CD4-positive, alpha-beta memory T cell (primary cell): ENCODE measurements at places on chromosomes 2 and 18.

- peaks cover 12% of the 10 kb centered on the region for H3K4me1 ChIP-seq
- H3K27me3 ChIP-seq, result no peaks in the 10 kb centered on the region
- DNase-seq, result no peak
- H3K27ac ChIP-seq, result no peak overlapping the region
These were observed 271.7 kb downstream of the TWIST2 start for GRCh38 chr2:239119346-239120126.

GRCh38 chr2:29443627-29444026, 328.4 kb downstream of the CLIP4 start:
- no peaks in the 10 kb centered on the region for H3K36me3 ChIP-seq
- H3K27me3 ChIP-seq, result no peaks in the 10 kb centered on the region
- no peak overlapping the region for H3K4me3 ChIP-seq
- DNase-seq, result no peak
- no peaks in the 10 kb centered on the region for H3K4me1 ChIP-seq

GRCh38 chr2:151289972-151290866, 751 bp upstream of the NMI start:
- H3K4me3 ChIP-seq, result peak overlapping the region; percentile 70
- peaks cover 45% of the 10 kb centered on the region for H3K4me1 ChIP-seq
- DNase-seq, result no peak
- peak overlapping the region; percentile 95 for H3K27ac ChIP-seq
- H3K36me3 ChIP-seq, result no peaks in the 10 kb centered on the region

DNA sequence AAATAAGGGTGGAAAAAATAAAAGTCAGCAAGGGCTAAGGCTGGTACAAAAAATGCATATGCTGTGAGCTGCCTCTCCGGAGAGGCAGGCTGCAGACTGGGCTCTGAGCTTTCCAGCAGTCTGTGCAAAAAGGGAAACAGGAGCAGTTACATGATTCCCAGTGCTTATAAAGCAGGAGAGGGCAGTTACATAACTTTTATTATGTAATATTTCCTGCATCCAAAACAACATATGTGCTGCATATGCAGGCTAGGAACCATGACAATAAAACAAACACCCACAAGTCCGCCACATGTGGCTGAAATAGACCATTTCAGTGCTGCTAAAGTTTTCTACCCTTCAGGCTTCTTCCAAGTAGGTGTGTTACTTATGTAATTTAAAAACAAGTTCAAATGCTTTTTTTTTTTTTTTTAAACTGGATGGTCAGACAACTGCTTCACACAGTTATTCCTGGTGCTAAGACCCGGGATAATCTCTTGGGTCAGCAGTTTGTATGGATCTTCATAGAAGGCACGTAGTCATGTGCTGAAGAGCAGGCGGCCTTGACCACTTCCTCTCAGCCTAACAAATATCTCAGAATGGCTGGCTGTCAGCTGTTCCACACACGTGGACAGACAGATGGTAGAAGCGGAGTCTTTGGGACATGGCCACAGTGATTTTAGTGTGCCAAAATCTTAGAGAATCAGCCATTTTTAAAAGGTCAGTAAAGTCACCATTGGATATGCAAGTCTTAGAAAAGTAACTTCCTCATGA, 43.5 kb downstream of the ARMC9 start:
- H3K4me1 ChIP-seq, result no peaks in the 10 kb centered on the region
- DNase-seq, result no peak
- no peaks in the 10 kb centered on the region for H3K27me3 ChIP-seq
- no peak overlapping the region for H3K4me3 ChIP-seq
- H3K27ac ChIP-seq, result no peak overlapping the region
- H3K36me3 ChIP-seq, result no peaks in the 10 kb centered on the region

GRCh38 chr2:9255416-9255815, 48.8 kb downstream of the ASAP2 start:
- H3K36me3 ChIP-seq, result no peaks in the 10 kb centered on the region
- H3K27ac ChIP-seq, result no peak overlapping the region
- DNase-seq, result no peak
- no peaks in the 10 kb centered on the region for H3K27me3 ChIP-seq
- no peak overlapping the region for H3K4me3 ChIP-seq

- H3K4me1 ChIP-seq, result no peaks in the 10 kb centered on the region
- H3K4me3 ChIP-seq, result no peak overlapping the region
- H3K27ac ChIP-seq, result no peak overlapping the region
- no peaks in the 10 kb centered on the region for H3K36me3 ChIP-seq
- DNase-seq, result no peak
- H3K27me3 ChIP-seq, result no peaks in the 10 kb centered on the region
These were observed 67.8 kb downstream of the SLC66A2 start for GRCh38 chr18:79883461-79884293.

- H3K4me3 ChIP-seq, result no peak overlapping the region
- no peaks in the 10 kb centered on the region for H3K36me3 ChIP-seq
- peaks cover 24% of the 10 kb centered on the region for H3K4me1 ChIP-seq
- H3K27ac ChIP-seq, result peak overlapping the region; percentile 21
- peak; percentile 10 for DNase-seq
These were observed 663.3 kb upstream of the ACVR2A start for GRCh38 chr2:147181351-147182029.

DNA sequence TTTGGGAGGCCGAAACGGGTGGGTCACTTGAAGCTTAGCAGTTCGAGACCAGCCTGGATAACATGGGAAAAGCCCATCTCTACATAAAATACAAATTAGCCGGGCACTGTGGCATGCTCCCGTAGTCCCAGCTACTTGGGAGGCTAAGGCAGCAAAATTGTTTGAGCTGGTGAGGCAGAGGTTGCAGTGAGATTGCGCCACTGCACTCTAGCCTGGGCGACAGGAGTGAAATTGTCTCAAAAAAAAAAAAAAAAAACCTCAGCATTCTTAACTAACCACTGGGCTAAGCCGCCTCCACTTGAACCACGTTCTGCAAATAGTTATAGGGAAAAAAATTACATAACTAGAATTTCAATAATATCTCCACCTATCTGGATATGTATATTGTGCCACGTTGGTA, 2.3 kb downstream of the FOXI3 start:
- no peaks in the 10 kb centered on the region for H3K36me3 ChIP-seq
- peaks cover 21% of the 10 kb centered on the region for H3K27me3 ChIP-seq
- peaks cover 13% of the 10 kb centered on the region for H3K4me1 ChIP-seq
- no peak for DNase-seq
- H3K4me3 ChIP-seq, result no peak overlapping the region
- no peak overlapping the region for H3K27ac ChIP-seq

DNA sequence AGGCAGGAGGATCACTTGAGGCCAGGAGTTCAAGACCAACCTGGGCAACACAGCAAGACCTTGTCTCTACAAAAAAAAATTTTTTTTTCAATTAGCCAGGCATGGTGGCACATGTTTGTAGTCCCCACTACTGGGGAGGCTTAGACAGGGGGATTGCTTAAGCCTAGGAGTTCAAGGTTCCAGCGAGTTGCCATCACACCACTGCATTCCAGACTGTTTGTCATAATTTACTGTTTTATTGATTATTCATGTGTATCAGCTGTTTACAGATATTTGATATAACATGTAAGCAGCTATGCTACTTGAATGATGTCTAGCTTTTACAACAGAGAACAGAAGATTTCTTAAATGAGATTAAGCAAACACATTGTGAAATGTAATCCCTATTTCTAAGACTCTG, 35.3 kb downstream of the DSG2 start:
- H3K27ac ChIP-seq, result no peak overlapping the region
- H3K4me3 ChIP-seq, result no peak overlapping the region

DNA sequence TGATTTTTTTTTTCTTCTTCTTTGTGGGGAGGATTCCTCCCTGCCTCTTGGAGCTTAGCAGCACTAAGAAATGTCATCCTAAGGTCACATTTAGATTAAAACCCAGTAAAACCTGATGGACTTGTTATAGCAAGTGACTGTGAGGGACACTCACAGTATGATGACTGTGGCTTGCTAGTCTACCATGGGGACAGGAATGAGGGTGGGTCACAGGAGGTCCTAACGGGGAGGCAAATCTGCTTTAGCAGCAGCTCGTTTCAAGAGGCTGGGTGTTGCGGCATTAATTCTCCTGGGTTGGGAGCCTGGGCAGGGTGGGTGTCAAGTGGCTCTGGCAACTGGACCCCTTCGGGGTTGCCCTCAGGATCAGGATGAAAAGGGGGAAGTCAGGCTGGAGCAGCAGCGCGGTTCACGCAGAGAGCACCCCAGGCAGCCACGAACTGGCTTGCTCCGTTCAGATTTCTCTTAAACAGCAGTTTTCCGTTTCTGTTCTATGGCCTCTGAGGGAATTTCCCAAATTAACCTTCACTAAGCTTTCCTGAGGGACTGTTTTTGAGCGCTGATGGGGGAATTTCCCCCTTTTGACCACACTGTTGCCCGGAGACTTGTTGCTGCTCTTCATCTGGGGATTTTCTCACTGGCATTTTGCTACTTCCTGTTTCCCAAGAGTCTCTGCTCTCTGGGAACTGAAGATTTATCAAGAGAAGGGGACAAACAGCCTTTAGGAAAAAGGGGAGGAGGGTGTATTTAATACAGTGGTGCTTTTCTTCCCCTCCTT, 59.8 kb upstream of the PELI1 start:
- H3K27ac ChIP-seq, result peak overlapping the region; percentile 87
- DNase-seq, result peak; percentile 82
- no peaks in the 10 kb centered on the region for H3K36me3 ChIP-seq
- H3K4me3 ChIP-seq, result peak overlapping the region; percentile 35
- H3K27me3 ChIP-seq, result no peaks in the 10 kb centered on the region

DNA sequence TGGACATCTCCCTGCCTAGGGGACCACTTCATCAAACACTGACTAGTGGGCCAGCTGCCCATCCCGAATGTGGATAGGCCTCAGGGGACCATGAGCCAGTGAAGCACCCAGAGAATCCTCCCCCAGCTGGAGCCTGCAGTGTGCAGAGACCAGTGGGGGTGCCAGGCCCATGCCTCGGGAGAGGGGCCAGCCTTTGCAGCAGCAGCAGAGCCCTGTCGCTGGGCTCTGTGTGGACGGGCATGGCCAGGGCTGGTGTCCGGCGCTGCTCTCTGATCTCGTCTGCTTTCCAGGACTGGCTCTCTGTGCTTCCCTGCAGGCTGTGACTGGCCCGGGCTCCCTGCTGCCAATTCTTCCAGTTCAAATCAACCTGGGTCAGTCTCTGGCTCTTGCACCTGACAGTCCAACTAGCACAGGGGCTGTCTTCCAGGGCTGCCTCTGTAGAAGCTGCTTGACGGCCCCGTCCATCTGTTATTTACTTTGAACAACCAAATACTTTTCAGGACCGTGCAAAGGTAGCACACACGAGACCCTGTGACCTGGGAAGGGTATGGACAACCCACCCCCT, 11.4 kb downstream of the KCNIP3 start:
- H3K27me3 ChIP-seq, result no peaks in the 10 kb centered on the region
- no peak overlapping the region for H3K4me3 ChIP-seq
- DNase-seq, result no peak
- H3K4me1 ChIP-seq, result no peaks in the 10 kb centered on the region
- no peak overlapping the region for H3K27ac ChIP-seq
- no peaks in the 10 kb centered on the region for H3K36me3 ChIP-seq

GRCh38 chr2:17578466-17578928, 38.0 kb downstream of the VSNL1 start:
- no peak overlapping the region for H3K4me3 ChIP-seq
- H3K27ac ChIP-seq, result no peak overlapping the region
- no peaks in the 10 kb centered on the region for H3K27me3 ChIP-seq
- no peak for DNase-seq

GRCh38 chr2:11808016-11808400, 61.6 kb downstream of the LPIN1 start:
- no peaks in the 10 kb centered on the region for H3K4me1 ChIP-seq
- H3K27ac ChIP-seq, result no peak overlapping the region
- H3K27me3 ChIP-seq, result no peaks in the 10 kb centered on the region
- peaks cover 61% of the 10 kb centered on the region for H3K36me3 ChIP-seq
- no peak overlapping the region for H3K4me3 ChIP-seq
- no peak for DNase-seq

- H3K4me3 ChIP-seq, result no peak overlapping the region
- no peaks in the 10 kb centered on the region for H3K27me3 ChIP-seq
- no peak overlapping the region for H3K27ac ChIP-seq
- no peak for DNase-seq
These were observed 417.1 kb downstream of the HRH4 start for GRCh38 chr18:24877546-24877945.

- H3K27ac ChIP-seq, result no peak overlapping the region
- H3K36me3 ChIP-seq, result no peaks in the 10 kb centered on the region
- DNase-seq, result no peak
- no peaks in the 10 kb centered on the region for H3K27me3 ChIP-seq
- H3K4me1 ChIP-seq, result no peaks in the 10 kb centered on the region
- no peak overlapping the region for H3K4me3 ChIP-seq
These were observed 470.8 kb downstream of the RIT2 start for GRCh38 chr18:42644729-42645131.

- peak overlapping the region; percentile 93 for H3K27ac ChIP-seq
- no peak overlapping the region for H3K4me3 ChIP-seq
- peaks cover 5% of the 10 kb centered on the region for H3K36me3 ChIP-seq
- no peak for DNase-seq
- peaks cover 20% of the 10 kb centered on the region for H3K4me1 ChIP-seq
- H3K27me3 ChIP-seq, result no peaks in the 10 kb centered on the region
These were observed 1.5 kb upstream of the MPPE1 start for GRCh38 chr18:11909591-11910026.

DNA sequence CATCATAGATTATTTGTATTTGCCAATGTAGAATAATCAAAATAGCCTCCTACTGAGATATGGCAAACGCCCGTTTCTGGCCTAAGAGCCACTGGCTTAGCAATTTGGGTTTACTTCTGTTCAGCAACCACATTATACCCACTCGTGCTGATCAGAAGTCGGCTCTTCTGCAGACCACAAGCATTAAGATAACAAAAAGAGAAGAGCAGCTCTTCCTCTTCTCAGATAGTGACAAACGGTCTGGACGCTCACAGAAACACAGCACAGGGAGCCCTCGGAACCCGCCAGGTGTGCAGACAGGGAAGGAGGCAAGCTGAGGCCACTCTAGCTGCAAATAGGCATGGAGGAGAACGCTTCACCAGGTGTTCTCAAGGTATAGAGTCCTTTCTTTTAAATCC, 164.0 kb downstream of the HDAC4 start:
- peaks cover 37% of the 10 kb centered on the region for H3K4me1 ChIP-seq
- H3K4me3 ChIP-seq, result no peak overlapping the region
- no peak for DNase-seq

DNA sequence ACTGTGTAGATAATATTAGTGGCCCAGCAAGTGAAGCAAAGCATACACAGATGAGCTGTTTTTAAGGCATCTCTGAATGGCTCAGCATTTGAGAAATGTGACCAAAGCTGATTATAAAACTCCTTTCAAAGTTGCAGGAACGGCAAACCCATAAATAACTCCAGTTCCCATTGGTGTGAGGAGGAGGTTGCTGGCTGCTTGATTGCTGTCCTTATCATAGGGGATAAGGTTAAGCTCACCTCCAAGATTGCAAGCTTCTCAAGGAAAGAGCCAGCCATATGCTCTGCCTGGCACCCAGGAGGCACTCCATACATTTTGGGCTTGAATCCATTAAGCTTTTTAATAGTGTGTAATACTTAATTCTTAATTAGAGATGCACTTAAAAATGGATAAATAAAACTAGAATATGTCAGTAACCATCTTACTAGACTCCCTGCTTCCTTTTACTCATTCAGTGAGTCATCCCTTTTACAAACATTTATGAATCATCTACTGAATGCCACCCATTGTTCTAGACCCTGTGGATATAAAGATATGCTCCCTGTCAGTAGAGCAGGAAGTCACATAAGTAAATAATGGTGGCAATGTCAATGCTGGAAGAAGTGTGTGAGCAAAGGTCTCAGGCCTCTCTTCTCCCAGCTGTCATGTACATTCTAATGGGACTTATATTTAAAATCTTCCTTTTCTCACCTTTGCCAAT, 99.3 kb downstream of the SPATS2L start:
- H3K4me3 ChIP-seq, result no peak overlapping the region

GRCh38 chr18:34600158-34600557, 109.9 kb upstream of the DTNA start:
- DNase-seq, result no peak
- H3K4me3 ChIP-seq, result no peak overlapping the region
- no peaks in the 10 kb centered on the region for H3K27me3 ChIP-seq
